ENCODE measurements at places on chromosomes 12 and 14.

DNA sequence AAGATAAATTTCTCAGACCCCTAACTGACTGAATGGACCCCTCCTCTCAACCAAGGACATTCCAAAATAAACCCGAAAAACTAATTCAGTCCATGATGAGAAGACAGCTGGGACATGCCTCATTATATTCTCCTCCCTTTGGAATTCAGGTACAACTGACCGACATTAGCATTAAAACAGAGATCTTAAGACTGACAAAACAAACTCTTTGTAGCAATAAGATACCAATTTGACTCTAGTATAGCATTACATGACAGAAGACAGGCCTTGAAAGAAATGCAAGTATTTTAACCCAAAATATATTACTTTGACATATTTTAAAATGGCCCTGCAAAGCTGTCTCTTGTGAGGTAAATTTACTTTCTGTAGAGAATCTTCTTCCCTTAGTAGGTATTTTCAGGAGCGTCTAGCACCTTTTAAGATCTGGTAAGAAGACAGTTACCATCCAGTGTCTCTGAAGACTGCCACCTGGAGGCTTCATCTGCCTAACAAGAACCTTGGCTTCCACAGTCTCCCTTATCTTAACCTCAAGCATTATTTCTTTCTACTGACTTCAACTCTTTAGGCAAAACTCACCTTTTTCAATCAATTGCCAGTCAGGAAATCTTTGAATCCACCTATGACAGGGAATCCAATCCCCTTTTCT lies 957.5 kb downstream of the SLC6A15 start:
- DNase-seq: no peak

GRCh38 chr14:69460093-69460701 lies 24.3 kb upstream of the PLEKHD1 start:
- peak; percentile 3 for DNase-seq

DNA sequence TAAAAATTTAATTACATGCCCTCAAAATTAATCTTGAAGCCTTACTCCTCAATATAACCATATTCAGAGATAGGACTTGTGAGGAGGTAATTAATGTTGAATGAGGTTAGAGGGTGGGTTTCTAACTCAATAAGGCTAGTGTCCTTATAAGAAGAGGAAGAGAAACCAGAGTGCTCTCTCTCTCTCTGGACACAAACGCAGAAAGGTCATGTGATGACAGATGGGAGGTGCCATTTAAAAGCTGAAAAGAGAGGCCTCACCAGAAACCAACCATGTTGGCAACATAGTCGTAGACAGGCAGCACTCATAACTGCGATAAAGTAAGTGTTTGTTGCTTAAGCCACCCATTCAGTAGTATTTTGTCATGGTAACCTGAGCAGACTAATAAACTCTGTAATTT lies 378.5 kb upstream of the LMO3 start:
- DNase-seq: no peak

DNA sequence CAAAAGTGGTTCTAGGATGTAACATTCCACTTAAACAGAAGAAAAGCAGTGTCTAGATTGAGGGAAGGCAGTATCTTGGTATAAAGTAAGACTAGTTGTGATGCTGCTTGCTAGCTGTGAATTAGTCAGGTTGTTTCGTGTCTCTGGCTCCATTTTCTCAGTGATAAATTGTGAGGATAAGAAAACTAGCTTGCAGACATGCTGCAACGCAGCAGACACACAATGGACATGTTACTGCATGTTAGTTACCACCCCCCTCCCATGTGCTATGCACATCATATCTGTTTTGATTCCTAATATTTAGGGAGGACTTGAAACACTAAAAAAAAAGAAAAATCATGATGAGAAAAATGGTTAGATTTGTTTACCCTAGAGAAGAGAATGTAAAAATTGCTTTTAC lies 2.9 kb downstream of the CCNK start:
- DNase-seq: no peak

GRCh38 chr14:90971687-90972086 lies 88.8 kb downstream of the RPS6KA5 start:
- DNase-seq: no peak

DNA sequence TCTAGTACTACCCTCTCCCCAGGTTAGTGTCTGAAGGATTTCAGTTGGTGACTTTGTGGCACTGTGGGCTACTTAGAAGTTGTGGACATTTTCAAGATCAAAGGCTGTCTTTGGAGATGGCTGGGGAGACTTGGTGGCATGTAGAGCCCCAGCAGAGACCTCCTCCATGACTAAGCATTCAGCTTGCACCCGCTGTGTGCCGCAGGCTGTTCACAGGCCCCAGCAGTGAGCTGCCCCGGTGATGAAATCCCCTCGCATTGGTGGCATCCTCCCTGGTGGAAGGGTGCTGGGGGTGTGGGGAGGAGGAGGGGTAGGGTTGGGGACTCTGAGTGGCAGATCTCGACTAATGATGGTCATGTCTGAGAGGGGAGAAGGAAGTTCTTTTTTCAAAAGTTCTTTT lies 173.9 kb downstream of the TSPAN9 start:
- no peak for DNase-seq

- no peak for DNase-seq
Measured at GRCh38 chr12:122064025-122064777, 14.4 kb upstream of the MLXIP start.

- DNase-seq: no peak
Measured at GRCh38 chr14:75907756-75908359, 73.9 kb downstream of the TGFB3 start.

All from activated CD8-positive, alpha-beta memory T cell treated with anti-CD3 and anti-CD28 coated beads for 4 hours (primary cell).